ENCODE measurements at places on chromosomes 13 and 19. TPM values are rescaled to one million over a fixed set of nuclear protein-coding genes. Genes with fewer than 3 reads are reported as not detected.

CGB3 gene
- not detected for total RNA-seq

DZIP1 gene
- 8.2 TPM for total RNA-seq

CYP2A6 gene
- total RNA-seq, result not detected

TNFSF11 gene
- 1.1 TPM for total RNA-seq

ZNF234 gene
- total RNA-seq, result 11.2 TPM

- H3K36me3 ChIP-seq, result no peaks in the 10 kb centered on the region
- H3K4me1 ChIP-seq, result no peaks in the 10 kb centered on the region
- no peaks in the 10 kb centered on the region for H3K27me3 ChIP-seq
- no peak overlapping the region for H3K27ac ChIP-seq
- DNase-seq, result no peak
These were observed 35.8 kb upstream of the IGSF23 start for GRCh38 chr19:44577566-44577874.

- no peak for DNase-seq
- no peak overlapping the region for H3K27ac ChIP-seq
- H3K4me1 ChIP-seq, result no peaks in the 10 kb centered on the region
- H3K36me3 ChIP-seq, result no peaks in the 10 kb centered on the region
- H3K4me3 ChIP-seq, result no peak overlapping the region
These were observed 171.3 kb downstream of the DACH1 start for GRCh38 chr13:71695662-71696061.

GRCh38 chr13:20411638-20412342 is 113.9 kb downstream of the CRYL1 start:
- H3K27me3 ChIP-seq, result peaks cover 13% of the 10 kb centered on the region
- no peak overlapping the region for H3K27ac ChIP-seq
- no peaks in the 10 kb centered on the region for H3K36me3 ChIP-seq
- no peak for DNase-seq

DNA sequence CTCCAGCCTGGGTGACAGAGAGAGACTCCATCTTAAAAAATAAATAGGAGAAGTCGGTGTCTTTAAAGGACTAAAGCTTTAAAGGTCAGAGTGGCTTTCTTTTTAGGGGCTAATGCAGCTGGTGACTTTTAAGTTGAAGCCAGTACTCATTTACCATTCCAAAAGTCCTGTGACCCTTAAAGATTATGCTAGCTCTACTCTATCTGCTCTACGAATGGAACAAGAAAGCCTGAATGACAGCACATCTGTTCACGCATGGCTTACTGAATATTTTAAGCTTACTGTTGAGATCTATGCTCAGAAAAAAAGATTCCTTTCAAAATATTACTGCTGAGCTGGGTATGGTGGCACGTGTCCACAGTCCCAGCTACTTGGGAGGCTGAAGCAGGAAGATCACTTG is 16.4 kb downstream of the TDRD12 start:
- no peaks in the 10 kb centered on the region for H3K36me3 ChIP-seq
- H3K4me1 ChIP-seq, result no peaks in the 10 kb centered on the region
- H3K27me3 ChIP-seq, result no peaks in the 10 kb centered on the region
- no peak overlapping the region for H3K27ac ChIP-seq

DNA sequence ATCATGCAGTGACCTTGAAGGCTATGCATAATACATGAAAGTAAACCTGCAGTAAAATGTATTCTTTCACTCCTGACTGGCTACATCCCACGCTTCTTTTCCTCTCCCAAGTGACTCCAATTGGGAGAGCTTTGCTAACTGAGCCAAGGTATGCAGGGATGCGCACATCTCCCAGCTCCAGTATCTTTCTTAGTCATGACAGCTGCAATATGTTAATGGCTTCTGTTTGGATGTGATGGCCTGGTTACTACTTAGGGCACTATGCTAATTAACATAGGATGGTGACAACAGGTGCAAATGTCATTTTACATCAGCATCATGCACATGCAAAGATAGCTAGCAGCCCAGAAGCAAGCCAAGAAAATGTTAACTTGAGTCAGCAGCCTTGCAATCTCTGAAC is 134.7 kb downstream of the POU4F1 start:
- no peak for DNase-seq
- H3K27me3 ChIP-seq, result no peaks in the 10 kb centered on the region
- H3K4me3 ChIP-seq, result no peak overlapping the region

DNA sequence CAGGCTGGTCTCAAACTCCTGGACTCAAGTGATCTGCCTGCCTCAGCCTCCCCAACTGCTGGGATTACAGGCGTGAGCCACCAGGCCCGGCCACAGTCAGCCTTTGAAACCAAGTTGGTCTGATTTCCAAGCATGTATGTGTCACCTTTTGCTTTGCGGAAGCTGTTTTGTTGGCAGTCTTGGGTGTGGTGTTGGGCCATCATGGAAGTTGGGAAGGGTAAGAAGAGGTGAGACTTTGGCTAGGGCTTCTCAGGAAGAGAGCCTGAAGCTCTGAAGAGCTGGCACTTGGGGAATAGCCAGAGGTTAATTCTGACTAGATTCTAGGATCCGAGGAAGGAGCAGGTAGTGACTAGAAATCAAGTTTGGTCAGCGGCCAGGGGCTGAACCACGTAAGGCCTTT is 2.8 kb downstream of the RSPH6A start:
- no peak overlapping the region for H3K27ac ChIP-seq
- DNase-seq, result no peak
- peaks cover 16% of the 10 kb centered on the region for H3K4me1 ChIP-seq
- peaks cover 9% of the 10 kb centered on the region for H3K36me3 ChIP-seq
- no peak overlapping the region for H3K4me3 ChIP-seq

- H3K27ac ChIP-seq, result no peak overlapping the region
- H3K27me3 ChIP-seq, result no peaks in the 10 kb centered on the region
- DNase-seq, result no peak
- no peaks in the 10 kb centered on the region for H3K36me3 ChIP-seq
- H3K4me3 ChIP-seq, result no peak overlapping the region
These were observed 17.5 kb upstream of the KBTBD6 start for GRCh38 chr13:41150058-41150457.

DNA sequence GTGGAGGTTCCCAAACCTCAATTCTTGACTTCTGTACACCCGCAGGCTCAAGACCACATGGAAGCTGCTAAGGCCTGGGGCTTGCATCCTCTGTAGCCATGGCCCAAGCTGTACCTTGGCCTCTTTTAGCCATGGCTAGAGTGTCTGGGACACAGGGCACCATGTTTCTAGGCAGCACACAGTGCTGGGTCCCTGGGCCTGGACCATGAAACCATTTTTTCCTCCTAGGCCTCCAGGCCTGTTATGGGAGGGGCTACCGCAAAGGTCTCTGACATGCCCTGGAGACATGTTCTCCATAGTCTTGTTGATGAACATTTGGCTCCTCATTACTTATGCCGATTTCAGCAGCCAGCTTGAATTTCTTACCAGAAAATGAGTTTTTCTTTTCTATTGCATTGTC is 701.4 kb downstream of the FGF9 start:
- H3K27ac ChIP-seq, result no peak overlapping the region
- no peak for DNase-seq
- no peaks in the 10 kb centered on the region for H3K36me3 ChIP-seq
- H3K4me3 ChIP-seq, result no peak overlapping the region
- H3K27me3 ChIP-seq, result no peaks in the 10 kb centered on the region

- no peak overlapping the region for H3K4me3 ChIP-seq
- no peaks in the 10 kb centered on the region for H3K4me1 ChIP-seq
- no peak for DNase-seq
- H3K27ac ChIP-seq, result no peak overlapping the region
- no peaks in the 10 kb centered on the region for H3K36me3 ChIP-seq
These were observed 47.6 kb downstream of the CEP89 start for GRCh38 chr19:32924200-32924599.

DNA sequence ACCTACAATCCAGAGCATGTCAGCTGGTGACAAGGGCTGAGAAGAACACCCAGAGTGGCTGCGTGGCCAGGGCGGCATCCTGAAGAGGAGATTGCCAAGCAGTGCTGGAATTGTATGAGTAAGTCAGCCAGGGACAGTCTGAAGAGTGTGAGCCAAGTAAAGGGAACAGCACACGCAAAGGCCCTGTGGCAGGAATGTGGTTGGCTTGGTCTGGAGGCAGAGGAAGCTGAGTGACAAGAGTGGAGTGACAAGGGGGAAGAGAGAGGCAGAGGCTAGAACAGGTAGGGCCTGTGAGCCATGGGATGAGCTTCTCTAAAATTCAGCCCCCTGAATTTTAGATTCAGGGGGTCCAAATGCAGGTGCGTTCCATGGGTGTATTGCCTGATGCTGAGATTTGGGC is 53.7 kb upstream of the UQCRFS1 start:
- no peak overlapping the region for H3K4me3 ChIP-seq
- no peaks in the 10 kb centered on the region for H3K4me1 ChIP-seq
- no peak for DNase-seq
- no peaks in the 10 kb centered on the region for H3K27me3 ChIP-seq
- no peaks in the 10 kb centered on the region for H3K36me3 ChIP-seq

DNA sequence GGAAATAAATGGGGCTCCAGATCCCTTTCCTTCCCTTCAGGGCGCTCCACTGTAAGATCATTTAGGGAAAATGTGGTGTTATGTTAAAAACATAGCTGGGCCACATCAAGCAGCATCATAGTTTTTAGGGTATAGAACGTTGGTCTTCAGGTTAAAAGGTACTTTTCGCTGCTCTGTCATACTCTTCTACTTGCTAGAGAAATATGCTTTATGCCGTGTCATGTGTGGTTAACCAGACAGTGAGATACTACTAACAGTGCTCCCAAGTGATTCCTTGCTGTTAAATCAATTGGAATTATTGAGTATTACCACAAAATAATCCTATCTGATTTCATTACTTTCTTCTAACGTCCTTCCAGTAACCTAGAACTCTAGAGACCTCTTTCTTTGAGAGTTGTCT is 1.1 kb upstream of the NDFIP2 start:
- H3K27me3 ChIP-seq, result no peaks in the 10 kb centered on the region
- no peaks in the 10 kb centered on the region for H3K4me1 ChIP-seq
- H3K4me3 ChIP-seq, result no peak overlapping the region
- DNase-seq, result no peak
- no peaks in the 10 kb centered on the region for H3K36me3 ChIP-seq

- DNase-seq, result peak; percentile 94
- peaks cover 44% of the 10 kb centered on the region for H3K36me3 ChIP-seq
- H3K27ac ChIP-seq, result peak within 1 kb of the TSS; percentile 92
- peaks cover 4% of the 10 kb centered on the region for H3K4me1 ChIP-seq
- H3K4me3 ChIP-seq, result peak within 1 kb of the TSS; percentile 75
These were observed at the start of gene ZFP28 for GRCh38 chr19:56538761-56539263. Gene ZFP28 (plus strand): TSS chr19:56538948. CDS start chr19:56539019, 71 bp downstream.

DNA sequence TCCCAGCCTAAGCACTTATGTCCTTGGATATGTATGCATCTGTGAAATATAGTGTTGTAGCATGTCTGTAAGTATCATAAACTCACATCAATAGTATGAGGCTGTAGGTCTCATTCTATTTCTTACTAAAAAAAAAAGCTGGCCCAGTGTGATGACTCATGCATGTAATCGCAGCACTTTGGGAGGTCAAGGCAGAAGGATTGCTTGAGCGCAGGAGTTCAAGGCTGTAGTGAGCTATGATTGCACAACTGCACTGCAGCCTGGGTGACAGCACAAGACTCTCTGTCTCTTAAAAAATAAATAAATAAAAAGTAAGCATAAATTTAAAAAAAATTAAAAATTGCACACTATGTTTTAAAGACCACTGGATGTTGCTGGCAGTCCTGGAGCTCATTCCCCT is 79.1 kb upstream of the SPATA13 start:
- H3K27me3 ChIP-seq, result no peaks in the 10 kb centered on the region
- H3K4me1 ChIP-seq, result no peaks in the 10 kb centered on the region
- no peak overlapping the region for H3K27ac ChIP-seq

DNA sequence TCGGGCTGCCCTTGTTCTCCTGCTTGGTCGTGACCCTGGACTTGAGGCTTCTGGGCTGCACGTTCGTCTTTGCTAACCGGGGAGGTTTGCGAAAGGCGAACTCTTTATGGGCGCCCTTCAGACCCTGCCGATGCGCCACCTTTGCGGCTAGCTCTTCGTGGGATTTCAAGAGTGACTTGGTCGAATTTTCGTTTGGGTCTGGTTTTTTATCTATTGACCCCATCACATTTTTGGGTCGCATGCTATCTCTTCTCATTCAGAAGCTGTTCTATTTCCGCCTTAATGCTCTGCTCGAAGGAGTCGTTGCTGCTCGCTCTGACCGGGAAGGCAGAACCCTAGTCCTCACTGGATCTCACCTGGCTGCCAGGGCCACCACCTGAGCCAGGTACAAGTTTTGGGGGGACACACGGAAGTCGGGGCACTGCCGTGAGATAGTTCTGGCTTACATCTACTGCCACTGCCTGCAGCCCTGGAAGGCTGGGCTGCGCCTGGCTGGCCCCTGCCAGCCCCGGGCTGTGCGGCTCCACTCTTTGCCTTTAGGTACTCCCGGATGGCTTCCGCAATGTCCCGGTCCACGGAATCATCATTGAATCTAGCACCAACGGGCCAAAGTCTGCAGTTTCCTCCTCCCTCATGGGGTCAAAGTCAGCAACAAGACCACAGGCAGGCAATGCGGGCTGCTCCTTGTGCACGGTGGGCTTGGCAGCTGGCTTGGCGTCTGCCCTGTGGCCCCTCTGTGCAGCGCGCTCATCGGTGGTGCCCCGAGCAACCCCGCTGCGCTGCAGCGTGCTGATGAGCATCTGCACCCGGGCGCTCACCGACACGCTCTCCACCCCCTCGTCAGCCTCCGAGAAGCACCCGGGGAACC is 16.2 kb downstream of the RB1 start:
- DNase-seq, result no peak
- peaks cover 45% of the 10 kb centered on the region for H3K36me3 ChIP-seq
- H3K27me3 ChIP-seq, result no peaks in the 10 kb centered on the region
- H3K27ac ChIP-seq, result no peak overlapping the region
- peak overlapping the region; percentile 33 for H3K4me3 ChIP-seq
- no peaks in the 10 kb centered on the region for H3K4me1 ChIP-seq

DNA sequence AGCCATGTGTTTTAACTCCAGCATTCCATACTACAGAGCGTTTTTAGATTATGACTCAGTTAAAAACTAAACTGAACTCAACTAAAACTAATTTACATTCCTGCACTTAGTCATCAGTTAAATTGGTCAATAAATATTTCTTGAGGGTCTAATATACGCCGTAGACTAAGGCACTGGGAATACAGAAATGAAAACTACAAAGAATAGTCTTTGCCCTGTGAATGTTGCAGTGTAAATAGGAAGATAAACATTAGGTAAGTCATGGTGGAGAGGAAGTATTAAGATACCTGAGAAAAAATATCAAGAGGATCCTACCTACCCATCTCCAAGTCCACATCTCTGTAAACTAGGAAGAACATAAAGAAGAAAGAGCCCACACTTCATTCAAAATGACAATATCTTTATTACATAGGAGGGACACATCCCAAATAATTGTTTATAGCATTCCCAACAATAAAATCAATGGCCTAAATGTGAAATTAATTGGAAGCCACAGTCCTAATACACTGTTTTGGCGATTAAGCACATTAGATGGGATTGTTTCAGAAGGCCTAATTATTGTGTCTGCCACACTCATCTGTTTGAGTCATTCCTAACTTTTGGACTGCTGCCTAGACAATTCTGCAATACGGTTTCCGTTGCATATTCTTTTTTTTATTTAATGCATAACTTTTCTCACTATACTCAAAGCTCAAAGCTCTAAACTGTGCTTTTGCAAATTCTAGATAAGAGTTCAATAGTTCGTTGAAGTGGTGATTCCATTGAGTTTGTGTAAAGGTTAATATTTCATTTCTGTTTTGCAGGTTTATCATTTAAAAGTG is 52.9 kb downstream of the MBNL2 start:
- H3K4me1 ChIP-seq, result peaks cover 66% of the 10 kb centered on the region
- no peak overlapping the region for H3K4me3 ChIP-seq
- no peaks in the 10 kb centered on the region for H3K27me3 ChIP-seq
- no peak for DNase-seq
- peak overlapping the region; percentile 11 for H3K27ac ChIP-seq
- peaks cover 12% of the 10 kb centered on the region for H3K36me3 ChIP-seq

Data from left lung (tissue), 14 donors.